ENCODE measurements at places on chromosomes 2 and 18.

- DNase-seq: no peak
Observed at GRCh38 chr2:20491739-20492531, 45.1 kb downstream of the RHOB start.

DNA sequence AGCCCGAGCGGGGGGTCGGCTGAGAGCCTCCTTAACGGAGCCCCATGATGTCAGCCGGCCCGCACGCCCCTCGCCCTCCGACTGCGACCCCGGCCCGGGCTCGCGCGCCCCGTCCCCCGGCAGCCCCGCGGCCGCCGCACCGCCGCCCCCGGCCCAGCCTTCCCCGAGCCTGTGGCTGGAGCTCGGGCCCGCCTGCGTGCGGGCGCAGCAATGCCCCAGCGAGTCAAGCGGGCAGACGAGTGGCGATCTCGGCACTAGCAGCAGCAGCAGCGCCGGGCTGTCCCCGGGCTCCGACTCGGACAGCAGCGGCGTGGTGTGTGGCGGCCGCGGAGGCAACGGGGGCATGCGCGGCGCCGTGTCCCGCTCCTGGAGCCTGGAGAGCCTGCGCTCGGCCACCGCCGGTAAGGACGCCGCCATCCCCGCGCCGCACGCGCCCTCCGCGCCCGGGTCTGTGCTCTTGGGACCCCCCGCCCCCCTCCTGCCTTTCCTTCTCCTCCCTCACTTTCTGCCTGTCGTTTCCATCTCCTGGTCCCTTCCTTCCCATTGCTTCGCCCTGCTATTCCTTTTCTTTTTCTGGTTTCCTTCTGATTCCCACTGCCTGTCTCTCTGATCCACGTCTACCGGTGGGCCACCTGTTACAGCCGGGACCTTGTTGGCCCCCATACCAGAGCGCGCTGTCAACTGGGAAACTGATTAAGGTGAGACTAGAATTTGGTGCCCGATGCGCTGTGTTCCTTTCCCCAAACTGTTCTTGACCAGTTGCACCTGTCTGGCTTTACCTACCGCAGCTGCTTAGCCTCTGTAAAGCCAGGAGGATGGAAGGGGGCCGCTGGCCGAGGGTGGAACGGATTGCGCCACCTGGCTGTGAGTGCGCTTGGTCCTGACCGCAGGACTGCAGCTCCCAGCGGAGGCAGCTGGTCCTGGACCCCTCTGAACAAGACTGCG lies 127.4 kb downstream of the ARHGEF4 start:
- peak; percentile 81 for DNase-seq

- no peak for DNase-seq
Observed at GRCh38 chr2:238099714-238100048, 459 bp upstream of the ESPNL start.

DNA sequence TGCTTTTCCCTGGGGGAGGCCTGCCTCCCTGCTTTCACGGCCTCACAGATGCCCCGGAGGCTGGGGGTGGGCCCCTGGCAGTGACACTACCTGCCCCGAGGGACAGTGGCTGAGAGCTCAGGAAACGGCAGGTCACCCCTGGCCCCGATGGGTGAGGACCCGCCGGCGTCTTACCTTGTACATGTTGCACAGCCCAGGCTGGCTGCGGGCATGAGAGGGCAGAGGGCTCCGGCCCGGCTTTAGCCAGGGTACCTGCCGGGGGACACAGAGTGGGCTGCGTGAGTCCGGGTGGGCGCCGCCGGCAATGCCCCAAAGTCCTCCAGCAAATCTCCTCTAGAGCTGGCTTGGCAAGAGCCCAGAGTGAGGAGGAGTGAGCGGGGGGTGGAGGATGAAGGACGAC lies 122.9 kb downstream of the MBP start:
- DNase-seq: no peak

GRCh38 chr18:34862561-34862960 lies 152.5 kb downstream of the DTNA start:
- DNase-seq: no peak

DNA sequence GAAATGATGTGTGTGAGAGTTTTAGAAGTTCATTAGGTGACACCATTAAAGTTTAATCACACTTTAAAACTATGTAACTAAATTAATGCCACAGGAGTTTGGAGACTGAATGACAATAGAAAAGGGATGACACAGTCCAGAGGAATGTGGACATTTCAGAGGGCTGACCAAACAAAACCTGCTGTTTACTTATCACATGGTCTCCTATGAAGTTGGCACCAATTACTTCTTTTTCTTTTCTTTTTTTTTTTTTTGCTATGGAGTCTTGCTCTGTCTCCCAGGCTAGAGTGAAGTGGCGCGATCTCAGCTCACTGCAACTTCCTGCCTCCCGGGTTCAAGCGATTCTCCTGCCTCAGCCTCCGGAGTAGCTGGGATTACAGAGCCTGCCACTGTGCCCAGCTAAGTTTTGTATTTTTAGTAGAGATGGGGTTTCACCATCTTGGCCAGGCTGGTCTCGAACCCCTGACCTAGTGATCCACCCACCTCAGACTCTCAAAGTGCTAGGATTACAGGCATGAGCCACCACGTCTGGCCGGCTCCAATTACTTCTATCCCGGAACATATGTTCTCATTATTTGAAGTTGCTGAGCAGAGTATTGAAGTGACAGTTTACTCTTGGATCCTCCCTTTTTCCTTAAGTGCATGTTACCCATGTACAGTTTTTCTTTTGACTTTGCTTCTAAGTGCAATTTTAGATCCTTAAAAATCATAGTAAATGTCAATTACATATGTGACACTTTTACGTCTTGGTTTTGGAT lies 4.3 kb downstream of the AGPS start:
- no peak for DNase-seq

DNA sequence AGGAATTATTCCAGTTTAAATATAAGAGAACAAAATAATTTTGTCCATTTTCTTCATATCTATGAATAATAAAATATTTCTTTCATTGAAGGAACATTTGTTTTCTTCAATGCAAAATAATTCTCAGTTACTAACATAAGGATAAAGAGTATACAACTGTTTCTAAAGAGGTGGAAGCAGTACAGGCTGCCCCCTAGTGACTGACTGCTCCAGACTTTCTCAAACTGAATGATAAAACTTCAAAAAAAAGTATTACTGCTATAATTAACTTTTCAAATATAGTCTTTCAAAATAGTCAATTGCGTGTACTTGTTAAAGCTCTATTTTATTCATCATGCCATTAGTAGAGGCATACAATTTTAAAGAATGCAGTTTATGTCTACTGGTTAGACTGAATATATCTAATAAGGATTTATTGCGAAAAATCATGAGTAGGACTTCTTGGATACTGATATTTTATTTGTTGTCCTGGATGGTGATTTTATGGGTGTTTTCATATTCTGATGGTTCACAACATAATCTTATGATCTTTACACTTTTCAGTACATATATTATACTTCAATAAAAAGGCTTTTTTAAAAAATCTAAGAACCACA lies 100.1 kb downstream of the WDPCP start:
- peak; percentile 18 for DNase-seq

- no peak for DNase-seq
Observed at GRCh38 chr2:68057658-68058396, 5.0 kb downstream of the C1D start.

- DNase-seq: no peak
Observed at GRCh38 chr2:134021830-134022524, 231.9 kb upstream of the MGAT5 start.

DNA sequence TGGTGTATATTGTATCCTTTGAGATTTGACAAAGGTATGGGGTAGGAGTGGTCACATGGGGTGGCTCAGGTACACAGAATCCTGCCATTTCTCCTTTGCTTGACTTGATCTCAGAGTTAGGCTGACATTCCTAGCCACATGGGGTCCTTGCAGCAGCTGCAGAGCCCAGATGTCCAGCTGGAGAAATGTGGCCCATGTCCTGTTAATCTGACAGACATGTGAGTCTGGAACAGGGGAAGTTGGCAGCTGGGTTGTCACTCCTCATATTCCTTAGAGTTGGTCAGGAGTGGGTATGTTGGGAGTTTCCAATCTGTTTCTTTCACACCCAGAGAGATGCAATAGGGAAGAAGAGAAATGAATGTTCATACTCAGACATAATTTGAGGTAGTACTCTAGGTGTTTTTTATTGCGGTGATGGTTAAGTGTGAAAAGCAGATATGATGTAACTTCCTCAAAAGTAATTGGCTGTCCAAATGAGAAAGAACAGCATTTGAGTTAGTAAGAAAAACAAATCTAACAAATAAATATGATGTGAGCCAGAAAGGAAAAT lies 402.6 kb upstream of the MEIS1 start:
- no peak for DNase-seq

GRCh38 chr2:177796011-177796410 lies 276.6 kb downstream of the PDE11A start:
- no peak for DNase-seq

- no peak for DNase-seq
Observed at GRCh38 chr2:240624950-240625621, at the start of gene GPR35. Gene GPR35 (plus strand): TSS chr2:240625480. CDS start chr2:240629953, 4,473 bp downstream.

DNA sequence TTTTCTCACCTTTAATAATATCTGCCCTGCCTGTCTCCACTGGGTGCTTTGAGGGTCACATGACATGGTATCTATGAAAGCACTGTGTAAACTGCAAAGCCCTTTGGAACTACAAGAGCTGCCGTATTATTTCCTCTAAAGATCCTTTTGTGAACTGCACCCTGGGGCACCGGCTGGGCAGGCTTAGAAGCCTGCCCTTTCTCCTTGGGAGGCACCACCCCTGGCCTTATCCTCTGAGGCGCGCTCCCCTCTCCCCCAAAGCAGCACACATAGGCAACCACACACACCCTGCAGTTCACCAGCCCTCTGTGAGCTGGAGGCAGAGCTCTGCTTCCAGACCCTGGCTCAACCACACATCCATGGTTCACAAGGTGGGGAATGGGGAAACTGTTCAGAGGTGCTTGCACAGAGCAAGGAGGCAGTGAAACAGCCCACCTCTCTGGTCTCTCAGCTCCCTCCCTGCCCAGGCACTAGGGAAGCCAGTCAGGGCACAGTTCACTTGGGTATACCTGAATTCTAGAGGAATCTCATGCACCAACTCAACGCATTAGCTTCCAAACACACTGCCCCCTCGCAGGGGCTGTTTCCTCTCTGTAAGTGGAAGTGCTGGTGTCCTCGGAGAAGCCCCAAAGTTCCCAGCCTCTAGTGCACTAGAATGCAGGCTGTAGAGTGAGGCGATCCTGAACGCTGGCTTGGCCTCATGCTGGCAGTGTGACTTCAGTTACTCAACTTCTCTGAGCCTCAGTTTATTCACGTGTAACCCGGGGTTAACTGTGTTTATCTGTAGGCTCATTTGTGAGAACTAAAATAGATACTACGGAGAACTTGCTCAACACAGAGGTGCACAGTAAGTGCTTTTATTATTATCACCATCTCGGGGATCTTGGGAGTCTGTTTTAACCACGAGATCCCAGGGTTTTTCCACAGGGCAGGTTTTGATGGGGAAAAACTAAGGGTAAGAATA lies 11.0 kb downstream of the SIGLEC15 start:
- no peak for DNase-seq

- peak; percentile 48 for DNase-seq
Observed at GRCh38 chr2:36128359-36128758, 227.2 kb upstream of the CRIM1 start.

DNA sequence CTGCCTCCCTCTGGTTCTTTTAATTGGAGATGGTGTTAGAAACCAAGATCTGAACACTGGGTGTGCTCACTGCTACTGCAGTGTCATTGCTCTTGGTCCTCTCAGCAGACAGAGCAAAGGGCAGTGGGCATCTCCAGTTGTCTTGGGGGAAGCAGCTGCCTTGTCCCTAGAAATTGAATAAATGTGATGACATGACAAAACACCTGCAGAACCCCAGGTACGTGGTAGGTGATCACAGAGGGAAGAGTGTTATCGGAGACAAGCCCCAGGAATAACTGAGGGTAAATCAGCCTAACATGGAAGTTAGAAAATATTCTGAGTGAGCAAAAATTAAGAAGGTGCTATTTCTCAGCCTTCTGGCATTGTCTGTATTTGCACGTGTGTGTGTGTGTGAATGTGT lies 311.9 kb upstream of the HDAC4 start:
- no peak for DNase-seq

DNA sequence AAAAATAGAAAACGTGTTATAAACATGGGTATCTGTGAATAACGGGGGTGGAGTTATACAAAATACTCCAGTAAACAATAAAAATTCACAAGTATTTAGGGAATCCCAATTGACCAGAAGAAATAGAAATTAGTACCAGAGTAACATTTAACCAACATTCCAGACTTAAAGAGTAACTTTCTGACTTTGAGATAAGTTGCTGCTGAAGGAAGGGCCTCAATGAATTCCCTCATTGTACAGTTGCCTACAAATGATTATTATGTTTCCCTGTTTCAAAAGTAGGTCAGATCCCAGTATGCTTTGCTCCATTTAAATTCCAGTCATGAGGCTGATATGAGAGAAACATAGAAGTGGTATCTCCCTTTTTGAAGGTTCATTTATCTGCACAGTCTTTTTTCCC lies 88.3 kb upstream of the KCNH7 start:
- no peak for DNase-seq

GRCh38 chr2:235961711-235962110 lies 206.5 kb downstream of the GBX2 start:
- no peak for DNase-seq

DNA sequence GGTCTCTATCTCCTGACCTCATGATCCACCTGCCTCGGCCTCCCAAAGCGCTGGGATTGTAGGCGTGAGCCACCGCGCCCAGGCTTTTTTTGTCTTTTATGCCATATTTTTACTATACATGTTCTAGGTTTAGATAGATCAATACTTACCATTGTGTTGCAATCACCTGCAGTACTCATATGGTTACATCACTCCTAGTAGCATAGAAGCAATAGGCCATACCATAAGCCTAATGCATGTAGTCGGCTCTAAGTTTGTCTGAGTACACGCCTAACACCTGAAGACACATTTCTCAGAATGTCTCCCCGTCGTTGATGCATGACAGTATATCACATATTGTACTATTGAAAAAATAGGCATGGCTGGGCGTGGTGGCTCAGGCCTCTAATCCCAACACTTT lies 27.1 kb upstream of the TGIF1 start:
- no peak for DNase-seq

DNA sequence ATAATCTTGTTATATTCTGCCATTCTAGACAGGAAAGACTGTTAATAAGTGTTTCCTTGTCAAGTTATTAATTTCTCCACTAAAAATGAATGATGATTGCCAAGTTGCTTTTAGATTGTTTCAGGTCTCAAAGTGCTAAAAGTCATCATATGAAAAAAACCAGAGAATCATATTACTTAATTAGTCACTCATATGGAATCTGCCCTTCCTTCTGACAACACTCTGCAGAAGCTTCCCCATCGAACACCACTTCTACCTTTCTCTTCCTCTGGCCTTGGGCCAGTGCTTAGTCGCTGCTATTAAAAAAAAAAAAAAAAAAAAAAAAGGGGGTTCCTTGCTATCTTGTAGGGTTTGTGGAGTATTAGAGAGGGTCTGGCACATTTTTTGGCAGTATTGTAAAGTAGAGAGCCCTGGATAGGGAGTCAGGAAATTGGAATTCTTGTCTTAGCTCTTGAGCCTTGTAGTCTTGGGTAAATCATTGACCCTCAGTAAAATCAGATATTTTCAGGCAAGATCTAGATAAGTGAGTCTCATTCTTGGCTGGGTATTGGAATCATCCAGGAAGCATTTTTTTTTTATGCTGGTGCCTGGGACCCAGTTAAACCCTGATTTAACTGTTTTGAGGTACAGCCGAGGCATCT lies 141.7 kb upstream of the CCDC68 start:
- no peak for DNase-seq

- no peak for DNase-seq
Observed at GRCh38 chr2:98012561-98012991, 16.8 kb upstream of the TMEM131 start.

Measured in glutamatergic neuron (in vitro differentiated cells).